ENCODE measurements at places on chromosomes 1 and 21.

GRCh38 chr1:219120624-219121544, 52.8 kb upstream of the LYPLAL1 start:
- DNase-seq, result peak; percentile 95

- DNase-seq, result peak; percentile 81
Observed at GRCh38 chr1:236103646-236104218, 38.6 kb upstream of the GPR137B start.

DNA sequence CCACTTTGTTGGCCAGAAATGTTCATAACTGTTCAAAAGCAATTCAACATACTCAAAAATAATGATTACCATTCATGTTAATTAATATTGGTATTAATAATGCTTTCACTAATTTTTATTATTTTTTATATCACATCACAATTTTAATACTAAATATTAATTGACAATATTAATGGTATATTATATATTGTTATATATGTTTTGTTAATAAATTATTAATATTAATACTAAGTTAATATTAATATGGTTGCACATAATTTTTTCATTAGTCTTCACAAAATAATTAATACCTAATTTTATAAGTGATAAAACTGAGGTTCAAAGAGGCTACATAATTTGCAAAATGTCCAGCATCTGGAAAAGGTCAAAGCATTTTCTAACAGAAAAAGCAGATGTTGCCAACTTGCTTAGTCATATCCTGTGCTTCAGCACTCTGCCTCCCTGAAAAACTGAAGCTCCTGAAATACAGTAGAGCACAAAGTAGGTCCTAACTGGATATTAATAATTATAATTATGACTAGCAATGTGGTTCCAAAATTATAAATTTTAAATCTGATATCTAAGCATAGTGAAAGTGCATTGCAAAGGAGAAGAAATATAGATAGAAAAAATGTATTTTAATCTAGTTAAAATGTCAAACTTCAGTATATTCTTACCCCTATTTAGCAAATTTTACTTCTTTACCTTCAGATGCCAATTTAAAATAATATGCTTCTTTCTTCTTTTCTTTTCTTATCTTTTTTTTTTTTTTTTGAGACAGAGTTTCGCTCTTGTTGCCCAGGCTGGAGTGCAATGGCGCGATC, 123.2 kb upstream of the TNFSF4 start:
- peak; percentile 83 for DNase-seq

DNA sequence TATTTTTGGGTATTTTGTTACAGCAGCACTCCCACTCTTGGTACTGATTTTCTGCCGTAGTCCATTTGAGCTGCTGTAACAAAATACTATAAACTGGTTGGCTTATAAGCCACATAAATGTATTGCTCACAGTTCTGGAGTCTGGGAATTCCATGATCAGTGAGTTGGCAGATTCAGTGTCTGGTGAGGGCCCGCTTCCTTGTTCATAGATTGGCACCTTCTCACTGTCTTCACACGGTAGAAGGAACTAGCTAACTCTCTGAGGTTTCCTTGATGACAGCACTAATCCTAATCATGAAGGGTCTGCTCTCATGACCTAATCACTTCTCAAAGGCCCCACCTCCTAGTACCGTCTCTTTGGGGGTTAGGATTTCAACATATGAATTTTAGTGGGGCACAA, 85.2 kb downstream of the HHAT start:
- no peak for DNase-seq

DNA sequence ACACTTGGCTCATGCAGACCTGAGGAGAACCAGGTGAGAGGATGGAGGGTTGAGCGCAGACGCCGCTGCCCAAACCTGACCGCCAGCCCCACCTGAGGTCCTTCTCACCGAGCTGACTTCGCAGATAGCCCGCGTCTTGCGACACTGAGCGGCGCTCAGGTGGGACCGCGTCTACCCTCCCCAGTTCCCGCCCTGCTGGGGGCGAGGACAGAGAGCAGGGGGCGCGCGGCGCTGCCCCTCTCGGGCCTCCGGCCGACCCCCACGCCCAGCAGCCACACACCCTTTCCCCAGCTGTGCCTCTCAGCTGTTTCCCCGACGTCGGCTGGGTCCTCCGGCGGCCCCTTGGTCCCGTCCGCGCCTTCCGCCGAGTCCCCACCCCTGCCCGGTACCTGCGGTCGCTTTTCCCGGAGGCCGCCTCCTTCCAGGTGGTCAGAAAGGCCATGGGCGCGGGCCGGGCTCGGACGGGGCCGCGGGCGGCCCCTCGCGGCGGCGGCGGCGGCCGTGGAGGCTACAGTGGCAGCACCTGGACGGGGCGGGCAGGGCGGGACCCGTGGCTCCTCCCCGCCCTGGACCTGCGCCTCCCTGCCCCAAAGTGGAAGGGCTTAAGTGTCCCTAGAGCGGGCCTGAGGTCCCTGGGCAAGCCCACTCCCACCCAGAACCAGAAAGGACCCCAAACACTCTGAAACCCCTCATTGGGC, 14.4 kb upstream of the TTC39A start:
- DNase-seq, result no peak

GRCh38 chr1:171716616-171717015, 25.2 kb downstream of the VAMP4 start:
- peak; percentile 51 for DNase-seq

DNA sequence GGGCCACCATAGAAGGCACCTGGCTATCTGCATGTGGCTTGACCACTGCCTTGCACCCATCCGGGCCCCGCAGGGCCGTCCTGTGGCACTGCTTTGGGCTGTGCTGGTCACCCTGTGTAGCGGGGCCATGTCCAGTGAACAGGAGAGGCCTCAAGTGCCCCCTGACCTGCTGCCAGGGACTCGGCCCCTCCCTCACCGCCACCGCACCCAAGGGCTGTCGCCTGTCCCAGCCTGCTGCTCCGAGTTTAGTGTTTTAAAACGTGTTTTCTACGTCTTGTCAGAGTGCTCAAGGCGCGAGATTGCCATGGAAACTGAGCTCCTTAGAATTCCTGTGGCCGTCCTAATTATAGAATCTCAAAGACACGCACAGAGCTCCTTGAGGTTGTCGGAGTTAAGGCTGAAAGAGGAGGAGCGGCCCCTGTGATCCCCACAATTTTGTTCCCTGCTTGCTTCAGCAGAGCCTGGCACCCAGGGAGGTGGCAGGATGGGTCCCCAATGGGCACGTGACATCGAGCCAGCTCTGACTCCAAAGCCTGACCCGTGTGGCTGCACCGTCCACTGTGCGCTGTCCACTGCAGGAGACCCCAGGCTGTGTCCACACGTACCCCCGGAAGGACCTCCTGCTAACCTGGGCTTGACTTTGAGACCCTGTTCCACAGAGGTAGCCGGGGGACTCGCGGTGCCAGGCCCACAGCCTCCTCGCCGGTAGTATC, 66.2 kb downstream of the FAAP20 start:
- no peak for DNase-seq

DNA sequence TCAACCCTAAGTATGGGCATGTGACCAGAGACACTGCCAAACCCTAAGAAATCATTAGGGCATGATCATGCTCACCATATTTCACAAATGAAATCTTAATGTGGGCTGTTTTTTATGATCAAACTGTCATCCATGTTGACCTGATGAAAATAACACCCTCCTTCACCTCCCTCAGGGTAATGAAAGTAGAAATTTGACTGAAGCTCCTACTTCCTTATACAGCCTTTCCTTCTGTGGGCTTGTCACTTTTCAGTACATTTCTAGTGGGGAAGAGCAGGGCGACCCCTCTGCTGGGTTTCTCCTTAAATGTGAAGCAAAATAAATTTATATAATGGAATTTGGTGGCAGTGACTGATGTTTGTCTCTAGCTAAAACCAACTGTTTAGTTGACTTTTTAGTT, 25.9 kb downstream of the IVNS1ABP start:
- no peak for DNase-seq

- no peak for DNase-seq
Observed at GRCh38 chr1:43954036-43954435, 7.3 kb downstream of the IPO13 start.

GRCh38 chr1:116916533-116917445, 7.1 kb downstream of the PTGFRN start:
- no peak for DNase-seq

DNA sequence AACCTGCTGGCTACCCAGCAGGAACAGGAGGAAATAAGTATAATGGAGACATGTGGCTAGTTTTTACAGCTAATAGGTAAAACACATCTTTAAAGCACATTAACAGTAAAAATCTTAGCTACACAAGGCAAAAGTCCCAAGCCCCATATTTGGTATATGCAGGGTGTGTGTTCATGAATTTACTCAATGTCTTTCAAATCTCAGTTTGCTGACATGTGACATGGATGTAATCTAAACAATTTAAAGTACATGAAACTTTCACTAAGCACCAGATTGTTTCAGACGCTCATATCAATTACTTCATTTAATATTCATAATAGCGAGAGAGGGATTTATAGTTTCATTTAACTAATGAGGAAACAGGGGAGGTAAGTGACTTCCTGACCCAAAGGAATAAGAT, 3.9 kb downstream of the TACSTD2 start:
- DNase-seq, result no peak

DNA sequence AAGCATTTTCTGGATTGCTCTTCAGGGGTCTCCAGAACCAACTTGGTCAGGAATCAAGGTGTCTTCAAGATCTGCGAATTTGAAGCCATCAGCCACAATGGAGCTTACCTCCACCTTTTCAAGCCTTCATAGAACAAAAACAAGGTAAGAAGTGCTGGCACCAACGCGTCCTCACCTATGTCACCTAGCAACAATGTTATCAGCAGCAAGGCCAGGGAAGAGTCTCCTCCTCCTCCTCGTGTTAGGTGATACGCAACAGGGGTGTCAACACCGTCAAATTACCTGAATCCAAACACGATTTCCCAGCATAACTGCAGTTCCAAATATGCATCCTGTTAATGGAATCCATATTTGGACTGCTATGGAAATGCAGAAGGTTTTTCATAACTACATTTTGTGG, 4.1 kb upstream of the TIAM1 start:
- no peak for DNase-seq

All from foreskin fibroblast (primary cell).